ENCODE measurements at places on chromosomes 13 and 19.

DNA sequence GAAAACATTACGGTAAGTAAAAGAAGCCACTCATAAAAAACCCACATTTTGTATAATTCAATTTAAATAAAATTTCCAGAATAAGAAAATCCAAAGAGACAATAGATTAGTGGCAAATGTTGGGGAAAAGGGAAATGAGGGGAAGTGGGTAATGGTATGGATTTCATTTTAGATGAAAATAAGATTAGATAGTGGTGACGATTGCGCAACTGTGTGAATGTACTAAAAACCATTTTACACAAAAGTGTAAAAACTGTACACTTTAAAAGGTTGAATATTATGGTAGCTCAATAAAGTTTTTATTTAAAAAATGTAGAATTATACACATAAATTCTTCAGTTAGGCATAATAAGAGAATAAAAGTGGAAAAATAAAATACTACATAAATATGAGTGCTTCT lies 3.7 kb downstream of the MBD3L1 start:
- DNase-seq: no peak

DNA sequence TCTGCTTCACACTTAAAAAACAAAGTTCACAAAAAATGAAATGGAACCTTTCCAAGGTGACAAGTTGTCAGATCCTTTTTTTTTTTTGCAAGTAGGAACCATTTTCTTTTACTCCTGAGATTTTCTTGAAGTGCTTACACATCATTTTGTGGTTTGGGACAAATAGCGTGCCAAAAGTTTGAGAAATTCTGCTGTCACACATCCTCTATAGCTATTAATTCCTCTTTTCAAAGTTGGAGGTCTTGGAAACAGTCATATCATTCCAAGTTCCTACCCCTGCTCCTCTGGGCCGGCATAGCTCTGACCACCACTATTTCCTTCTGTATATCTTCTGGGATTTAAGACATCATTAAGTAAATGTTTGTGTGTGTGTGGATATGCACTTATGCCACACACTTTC lies 421.6 kb upstream of the SLC10A2 start:
- no peak for DNase-seq

- no peak for DNase-seq
These were observed 330.6 kb downstream of the SPRY2 start for GRCh38 chr13:80010286-80010831.

DNA sequence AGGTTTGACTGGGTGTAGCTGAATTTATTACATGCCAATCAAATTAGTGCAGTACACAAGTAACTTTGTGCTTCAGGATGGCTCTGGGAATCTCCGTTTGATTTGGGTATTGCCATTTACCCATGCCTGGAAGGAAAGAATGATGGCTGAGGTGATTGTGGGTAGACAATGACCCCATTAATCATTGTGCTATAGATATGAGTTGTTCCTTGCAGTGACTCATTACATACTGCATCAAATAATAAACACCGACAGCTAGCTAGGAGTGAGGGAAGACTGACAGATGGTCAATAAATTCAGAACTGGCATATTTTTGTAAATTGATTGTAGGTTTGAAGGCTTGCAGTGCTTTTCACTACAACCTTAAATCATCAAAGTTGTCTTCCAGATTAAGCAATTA lies 1069.5 kb downstream of the DIAPH3 start:
- no peak for DNase-seq

GRCh38 chr13:30142486-30143211 lies 164.7 kb downstream of the KATNAL1 start:
- DNase-seq: no peak

- no peak for DNase-seq
These were observed 9.4 kb upstream of the CEACAM19 start for GRCh38 chr19:44661904-44662303.

DNA sequence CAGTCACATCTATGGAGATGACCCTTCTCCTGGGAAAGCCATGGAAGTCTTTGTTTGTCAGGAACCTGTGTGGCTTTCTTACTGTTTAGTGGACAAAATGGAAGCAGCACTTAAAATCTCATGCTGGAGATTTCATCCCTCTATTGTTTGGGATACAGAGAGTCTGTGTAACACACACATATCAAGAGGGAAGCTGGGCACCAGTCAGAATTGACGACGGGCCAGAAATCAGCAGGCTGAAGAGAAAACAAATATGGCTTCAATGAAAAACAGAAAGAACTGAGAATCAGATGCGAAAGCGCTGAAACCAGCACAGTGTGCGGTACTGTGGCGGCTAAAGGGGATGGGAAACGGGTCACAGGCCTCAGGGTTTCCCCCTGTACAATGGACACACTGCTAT lies 72.2 kb upstream of the WASF3 start:
- DNase-seq: no peak

- no peak for DNase-seq
These were observed 843 bp downstream of the MEX3D start for GRCh38 chr19:1567116-1567847.

GRCh38 chr13:35557475-35557874 lies 81.0 kb upstream of the MAB21L1 start:
- DNase-seq: no peak

DNA sequence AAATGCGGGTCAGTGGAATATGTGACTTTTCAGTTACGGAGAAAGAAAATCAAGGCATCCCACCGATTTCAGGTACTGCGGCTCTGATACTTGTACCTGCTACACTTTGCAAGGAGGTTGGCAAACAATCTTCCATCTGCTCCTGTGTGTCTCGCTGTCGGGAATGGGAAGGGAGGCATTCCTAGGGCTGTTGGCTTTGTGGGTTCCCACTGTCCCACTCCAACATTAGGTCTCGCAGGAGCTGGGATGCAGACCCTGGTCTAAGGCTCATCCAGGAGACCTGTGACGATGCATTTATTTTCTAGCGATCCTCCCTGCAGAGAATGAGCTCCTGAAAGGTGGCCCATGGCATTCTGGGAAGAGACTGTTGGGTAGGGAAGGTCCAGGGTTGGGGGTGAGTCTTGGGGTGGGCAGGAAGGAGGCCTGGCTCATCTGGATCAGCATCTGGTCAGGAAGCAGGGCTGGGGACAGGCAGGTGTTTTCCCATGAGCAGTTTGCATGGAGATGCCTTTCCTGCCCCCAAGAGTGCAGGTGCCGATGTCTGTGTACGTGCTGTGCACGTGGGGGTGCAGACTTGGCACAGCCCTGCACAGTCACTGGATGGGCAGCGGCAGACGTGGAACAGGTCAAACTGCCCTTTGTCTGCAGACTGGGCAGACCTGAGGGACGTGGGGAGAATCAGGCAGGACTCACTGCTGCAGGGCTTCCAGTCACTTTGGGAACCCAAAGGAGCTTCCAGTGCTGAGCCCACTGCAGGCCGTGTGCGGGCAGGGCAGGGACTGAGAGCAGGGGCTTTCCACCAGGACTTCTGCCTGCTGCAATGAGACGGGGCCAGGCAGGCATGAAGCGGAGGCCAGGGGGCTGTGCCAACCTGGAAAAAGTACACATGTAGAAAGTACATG lies 152.4 kb downstream of the TEX29 start:
- DNase-seq: no peak

DNA sequence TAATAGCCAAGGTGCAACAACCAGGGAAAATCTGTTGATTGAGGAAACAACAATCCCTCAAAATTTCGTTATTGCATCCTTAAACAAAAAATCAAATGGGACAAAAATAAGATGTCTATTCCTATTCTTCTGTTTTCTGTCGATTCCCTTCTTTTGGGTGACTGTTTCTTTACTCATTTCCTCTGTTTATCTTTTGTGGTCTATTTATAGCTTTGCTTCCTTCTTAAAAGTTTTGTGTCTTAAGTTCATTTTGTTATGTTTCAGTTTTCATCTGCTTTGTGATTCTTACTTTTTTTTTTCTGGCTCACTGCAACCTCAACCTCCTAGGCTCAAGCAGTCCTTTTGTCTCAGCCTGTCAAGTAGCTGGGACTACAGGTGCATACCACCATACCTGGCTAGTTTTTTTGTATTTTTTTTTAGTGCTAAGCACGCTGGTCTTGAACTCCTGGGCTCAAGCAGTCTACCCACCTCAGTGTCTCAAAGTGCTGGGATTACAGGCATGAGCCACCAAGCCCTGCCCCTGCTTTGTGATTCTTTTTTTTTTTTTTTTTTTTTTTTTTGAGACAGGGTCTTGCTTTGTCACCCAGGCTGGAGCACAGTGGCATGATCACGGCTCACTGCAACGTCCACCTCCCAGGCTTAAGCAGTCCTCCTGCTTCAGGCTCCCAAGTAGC lies 10.4 kb downstream of the ZNF146 start:
- no peak for DNase-seq

DNA sequence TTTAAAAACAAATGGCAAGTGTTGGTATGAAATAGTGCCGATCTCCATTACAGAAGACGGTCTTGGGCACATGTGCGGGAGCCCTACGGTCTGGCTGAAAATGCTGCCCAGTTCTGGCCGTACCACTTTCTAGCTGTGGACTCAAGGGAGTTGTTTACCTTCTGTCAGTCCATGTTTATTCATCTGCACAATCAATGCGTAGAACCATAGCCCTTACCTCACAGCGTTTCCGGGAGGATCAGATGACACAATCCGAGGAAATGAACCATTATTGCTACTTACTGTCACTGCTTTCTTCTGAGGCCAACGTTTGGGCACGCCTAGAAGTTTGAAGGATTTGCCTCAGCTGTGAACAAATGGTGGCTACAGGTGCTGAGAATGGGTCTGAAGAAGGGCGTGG lies 31.2 kb downstream of the GADD45B start:
- peak; percentile 14 for DNase-seq

GRCh38 chr13:52447815-52448552 lies 2.5 kb downstream of the VPS36 start:
- no peak for DNase-seq

DNA sequence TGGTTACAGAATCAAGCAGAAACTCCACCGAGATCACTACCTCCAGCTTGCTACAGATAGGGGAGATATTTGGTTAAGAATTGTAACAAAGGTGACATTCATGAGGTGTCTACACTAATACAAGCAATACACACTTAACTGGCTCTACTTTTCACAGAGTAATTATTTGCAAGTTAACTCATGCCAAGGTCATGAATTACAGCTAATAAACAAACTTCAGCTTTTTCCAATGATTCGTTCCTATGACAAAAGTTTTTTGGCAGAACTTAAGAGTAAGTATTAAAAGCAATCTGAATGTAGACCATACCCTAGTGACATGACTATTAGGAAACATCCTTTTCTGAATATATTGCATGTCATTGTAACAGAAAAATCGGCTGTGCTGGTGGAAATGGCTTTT lies 72.1 kb downstream of the LHFPL6 start:
- no peak for DNase-seq

DNA sequence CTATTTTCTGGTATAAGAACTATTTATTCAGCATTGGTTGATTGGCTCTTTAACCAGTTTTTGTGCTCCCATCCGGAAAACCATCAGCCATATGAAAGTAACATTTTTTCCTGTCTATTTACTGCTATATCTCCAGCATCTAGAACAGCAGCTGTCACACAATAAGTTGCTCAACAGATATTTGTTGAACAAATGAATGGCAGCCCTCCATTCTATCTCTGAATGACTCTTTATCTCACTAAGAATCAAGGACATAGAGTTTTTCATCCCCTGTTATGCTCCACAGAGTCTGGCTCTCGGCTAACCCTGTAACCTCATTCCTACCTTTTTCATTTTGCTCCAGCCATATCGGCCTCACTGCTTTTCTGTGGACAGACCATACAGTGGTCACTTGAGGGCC lies 145.5 kb downstream of the SLITRK6 start:
- DNase-seq: no peak

DNA sequence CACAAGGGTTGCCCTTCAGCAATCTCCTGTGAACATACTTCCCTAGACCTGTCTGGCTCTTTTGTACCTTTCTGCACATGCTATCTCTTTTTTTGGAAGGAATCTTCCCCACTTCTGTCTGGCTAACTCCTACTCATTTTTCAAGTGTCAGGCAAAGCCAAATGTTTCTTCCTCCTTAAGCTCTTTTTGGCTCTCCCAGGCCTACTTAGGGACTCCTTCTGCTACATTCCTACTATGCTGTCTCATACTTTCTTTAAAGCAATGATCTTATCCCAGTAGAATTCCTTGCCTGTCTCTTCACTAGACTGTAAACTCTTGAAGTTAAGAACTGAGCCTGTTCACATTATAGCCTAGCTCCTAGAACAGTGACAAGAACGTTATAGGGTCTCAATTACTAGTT lies 114.9 kb upstream of the WASF3 start:
- no peak for DNase-seq

- DNase-seq: no peak
These were observed 7.4 kb downstream of the DHRS12 start for GRCh38 chr13:51796546-51796945.

- no peak for DNase-seq
These were observed 3.8 kb downstream of the ZNF749 start for GRCh38 chr19:57438925-57439324.

DNA sequence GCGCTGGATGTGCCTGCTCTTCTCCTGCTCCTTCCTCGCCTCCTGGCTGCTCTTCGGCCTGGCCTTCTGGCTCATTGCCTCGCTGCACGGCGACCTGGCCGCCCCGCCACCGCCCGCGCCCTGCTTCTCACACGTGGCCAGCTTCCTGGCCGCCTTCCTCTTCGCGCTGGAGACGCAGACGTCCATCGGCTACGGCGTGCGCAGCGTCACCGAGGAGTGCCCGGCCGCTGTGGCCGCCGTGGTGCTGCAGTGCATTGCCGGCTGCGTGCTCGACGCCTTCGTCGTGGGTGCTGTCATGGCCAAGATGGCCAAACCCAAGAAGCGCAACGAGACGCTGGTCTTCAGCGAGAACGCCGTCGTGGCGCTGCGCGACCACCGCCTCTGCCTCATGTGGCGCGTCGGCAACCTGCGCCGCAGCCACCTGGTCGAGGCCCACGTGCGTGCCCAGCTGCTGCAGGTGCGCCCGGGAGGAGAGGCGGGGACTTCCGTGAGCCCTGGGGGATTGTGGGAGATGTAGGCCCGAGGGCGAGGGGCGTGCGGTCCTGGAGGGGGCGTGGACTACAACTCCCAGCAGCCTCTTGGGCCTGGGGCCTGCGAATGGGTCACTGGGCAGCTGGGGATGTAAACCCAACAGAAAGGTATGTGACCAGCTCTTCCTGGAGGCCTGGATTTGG lies 6.7 kb downstream of the KCNJ14 start:
- DNase-seq: no peak

DNA sequence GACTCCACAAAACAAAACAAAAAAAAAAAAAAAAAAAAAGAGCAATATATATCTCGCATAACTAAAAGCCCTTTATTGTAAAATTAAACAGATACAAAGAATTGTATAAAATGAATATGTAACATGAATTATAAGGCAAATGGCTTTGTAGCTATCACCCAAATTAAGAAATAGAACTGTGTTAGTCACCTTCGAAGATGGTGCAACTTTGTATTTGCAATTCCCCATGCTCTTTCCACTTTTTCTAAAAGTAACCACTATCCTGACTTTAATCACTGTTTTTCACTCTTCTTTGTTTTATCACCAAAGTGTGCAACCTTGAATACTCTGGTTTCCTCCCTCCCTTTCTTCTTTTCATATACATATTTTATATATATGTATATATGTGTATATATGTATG lies 57.1 kb upstream of the HTR2A start:
- DNase-seq: no peak

DNA sequence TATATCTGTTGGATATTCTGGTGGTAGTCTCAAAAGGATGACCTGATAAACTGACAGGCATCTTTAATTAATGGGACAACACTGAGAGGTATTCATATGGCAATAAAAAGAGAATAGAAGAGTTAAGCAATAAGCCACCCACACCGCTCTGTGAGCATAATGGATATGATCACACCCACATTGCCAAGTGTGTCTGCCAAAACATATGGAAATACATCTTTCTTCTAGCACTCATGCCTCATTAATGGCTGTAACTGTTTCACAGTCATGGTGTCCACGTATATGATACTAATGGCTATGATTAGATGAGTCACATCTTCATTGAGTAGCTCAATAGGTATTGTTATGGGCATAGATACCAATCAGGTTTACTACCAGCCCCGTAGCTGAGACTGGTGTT lies 13.1 kb downstream of the IGFL3 start:
- DNase-seq: no peak
